ENCODE measurements at places on chromosomes 4 and X.

- no peak for DNase-seq
These were observed 867.3 kb downstream of the PCDH18 start for GRCh38 chr4:136664988-136665387.

- DNase-seq: no peak
These were observed 3.7 kb downstream of the C4orf54 start for GRCh38 chr4:99653916-99654315.

DNA sequence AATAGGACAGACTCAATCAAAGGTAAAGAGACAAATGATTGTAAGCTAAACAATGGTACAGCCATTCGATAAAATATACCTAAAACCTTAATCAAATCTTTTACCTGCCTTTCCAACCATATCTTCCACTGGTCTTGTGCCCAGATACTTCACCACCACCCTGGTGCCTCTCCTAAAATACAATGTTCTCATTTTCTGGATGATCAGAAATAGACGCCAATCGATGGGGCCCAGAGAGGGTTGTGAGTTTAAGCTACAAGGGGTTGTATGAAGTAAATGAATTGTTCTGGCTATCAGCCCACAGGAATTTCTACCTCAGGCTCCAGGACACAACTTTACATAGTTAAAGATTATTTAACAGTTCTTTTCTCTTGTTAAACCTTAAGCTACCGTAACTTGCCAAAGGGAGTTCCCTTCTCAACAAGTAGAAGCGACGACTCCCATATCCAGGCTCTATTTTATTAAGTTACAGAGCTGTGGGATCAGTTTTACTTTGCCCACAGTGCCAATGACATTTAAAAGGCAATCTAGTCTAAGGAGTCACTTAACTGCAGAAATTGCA, 99.1 kb downstream of the CHRNA9 start:
- no peak for DNase-seq

- no peak for DNase-seq
These were observed 1923.5 kb downstream of the STIM2 start for GRCh38 chr4:28784188-28784587.

DNA sequence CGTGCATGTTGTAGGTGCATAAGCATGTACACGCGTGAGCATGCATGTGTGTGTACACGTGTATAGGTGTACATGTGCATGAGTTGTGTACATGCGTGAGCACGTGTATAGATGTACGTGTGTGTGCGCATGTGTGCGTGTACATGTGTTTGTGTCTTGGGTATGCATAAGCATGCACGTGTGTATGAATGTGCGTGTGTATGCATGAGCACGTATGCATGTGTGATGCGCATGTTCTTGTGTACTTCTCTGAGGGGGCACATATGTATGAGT, 9.0 kb downstream of the NAT8L start:
- no peak for DNase-seq

DNA sequence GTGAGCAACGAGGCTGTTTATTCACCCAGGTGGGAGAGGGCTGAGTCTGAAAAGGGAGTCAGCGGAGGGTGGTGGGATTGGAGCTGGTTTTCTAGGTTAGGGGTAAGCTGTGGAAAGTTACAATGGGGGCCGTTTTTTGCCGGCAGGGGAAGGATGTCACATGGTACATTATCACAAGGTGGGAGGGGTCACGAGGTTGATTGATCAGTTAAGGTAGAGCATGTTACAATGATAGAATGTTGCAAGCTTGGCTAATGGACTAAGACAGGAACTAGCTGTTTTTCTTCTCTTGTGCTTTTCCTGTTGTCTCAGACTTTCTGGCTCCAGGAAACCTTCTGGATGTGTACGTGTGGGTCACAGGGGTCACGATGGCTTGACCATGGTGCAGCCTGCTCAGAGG, 536.3 kb upstream of the HTR2C start:
- DNase-seq: no peak

GRCh38 chr4:24416293-24416692, 168.1 kb downstream of the DHX15 start:
- DNase-seq: no peak

DNA sequence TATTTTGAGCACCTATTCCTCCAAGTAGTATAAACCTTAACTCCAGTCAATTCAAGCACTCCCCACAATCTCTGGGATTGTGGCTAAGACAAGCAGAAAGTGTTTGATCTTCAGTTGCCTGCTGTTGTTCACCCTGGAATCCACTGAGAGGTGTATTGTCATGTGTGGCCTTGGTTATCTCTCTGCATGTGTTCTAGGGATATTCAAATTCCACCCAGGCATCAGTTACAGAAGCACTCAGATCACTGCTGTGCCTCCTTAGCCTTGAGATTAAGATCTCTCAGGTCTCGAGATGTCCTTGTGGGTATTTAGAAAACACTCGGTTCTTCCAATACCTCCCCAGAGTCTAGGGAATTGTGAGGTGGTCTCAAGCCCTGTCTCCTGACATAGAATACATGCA, 213.3 kb downstream of the SMARCA1 start:
- DNase-seq: no peak

DNA sequence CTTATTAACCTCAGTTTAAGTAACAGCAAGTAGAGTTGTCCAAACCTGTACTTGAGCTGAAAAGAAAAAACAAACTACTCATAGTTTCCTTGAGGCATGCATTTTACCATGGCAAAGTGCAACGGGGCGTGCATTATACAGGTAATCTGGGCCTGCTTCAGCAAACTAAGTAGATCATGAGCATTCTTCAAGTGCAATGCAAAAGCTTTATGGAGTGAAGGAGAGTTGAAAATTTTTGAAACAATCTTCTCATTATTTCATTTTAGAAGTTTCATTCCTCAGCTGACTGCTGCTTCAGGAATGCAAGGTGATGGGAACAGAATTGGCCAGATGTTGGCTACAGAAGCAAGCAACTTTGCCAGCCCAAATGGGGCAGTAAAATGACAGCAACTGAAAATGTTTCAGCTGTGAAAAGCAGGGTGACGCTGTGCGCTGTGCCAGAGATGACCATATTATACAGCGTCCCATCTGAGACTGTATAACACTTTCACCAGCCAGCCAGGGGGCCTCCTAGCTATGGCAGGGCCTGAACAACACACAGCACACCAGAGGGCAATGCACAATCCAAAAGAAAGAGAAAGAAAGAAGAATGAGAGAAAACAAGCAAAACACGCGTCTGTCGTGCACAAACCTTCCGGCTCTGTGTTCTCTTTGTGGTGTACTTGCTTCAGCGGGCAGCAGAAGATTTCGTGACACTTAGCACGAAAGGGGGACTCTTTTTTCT, 145.5 kb upstream of the FGF13 start:
- DNase-seq: no peak

DNA sequence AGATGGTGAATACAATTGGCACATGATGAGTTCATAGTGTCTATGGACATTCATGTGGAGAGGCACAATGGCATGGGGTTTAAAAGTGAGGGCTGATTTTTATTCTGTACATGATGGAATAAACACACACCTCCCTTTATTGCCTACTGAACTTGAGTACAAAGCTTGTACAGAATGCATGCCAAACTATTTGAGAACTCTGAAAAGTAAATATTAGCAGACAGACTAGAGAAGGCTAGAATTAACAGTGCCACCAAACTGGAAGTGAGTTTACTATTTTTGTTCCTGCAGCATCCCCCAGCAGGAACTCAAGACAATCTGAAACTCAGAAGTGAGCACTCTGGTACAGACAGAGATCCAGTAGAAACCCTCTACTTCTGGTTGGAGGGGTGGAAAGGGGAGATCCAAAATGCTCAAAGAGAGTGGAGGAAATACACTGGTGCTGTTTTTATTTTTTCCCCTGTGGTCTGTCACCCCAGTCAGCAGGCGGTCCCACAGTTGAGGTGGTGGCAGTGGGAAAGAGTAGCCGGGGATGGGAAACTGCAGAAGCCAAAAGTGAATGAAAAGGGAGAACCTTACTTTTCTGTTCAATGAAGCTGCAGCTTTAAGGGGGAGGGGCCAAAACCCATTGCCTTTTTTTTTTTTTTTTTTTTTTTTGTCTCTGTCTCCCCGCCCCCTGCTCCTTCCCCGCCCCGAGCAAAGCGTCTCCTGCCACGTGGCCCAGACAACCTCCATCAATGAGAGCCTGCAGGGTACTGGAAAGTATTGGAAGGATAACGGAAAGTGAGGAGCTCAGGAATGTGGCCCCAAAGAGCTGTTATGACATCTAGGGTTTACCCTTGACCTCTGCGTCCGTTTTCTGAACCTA, 20.5 kb downstream of the AKAP4 start:
- no peak for DNase-seq

DNA sequence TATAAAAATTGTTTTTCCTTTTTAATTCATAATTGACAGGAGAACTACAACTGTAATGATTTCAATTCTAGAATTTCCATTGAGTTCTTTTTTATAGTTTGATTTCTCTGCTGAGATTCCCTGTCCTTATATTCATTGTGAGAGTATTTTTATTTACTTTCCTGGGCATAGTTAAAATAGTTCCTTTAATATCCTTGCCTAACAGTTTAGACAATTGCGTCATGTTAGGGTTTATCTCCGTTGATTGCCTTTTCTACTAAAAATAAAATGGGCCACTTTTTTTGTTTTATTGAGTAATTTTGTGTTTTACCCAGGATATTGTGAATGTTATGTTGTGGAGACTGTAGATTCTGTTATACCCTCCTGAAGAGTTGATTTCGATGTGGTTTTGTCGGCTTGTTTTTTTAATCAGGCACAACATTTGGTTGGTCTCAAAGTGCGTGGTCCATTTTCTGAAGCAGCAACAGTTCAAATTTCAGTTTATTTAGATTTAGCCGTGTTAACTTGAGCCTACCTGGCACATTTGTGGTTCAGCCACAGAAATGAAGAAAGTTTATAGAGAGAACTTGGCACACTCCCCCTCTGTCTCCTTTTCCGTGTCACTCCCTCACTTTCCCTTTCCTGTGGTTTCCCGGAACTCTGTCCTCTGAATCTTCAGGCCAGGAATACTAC, 16.0 kb upstream of the PRRG1 start:
- no peak for DNase-seq

Data from CD4-positive, alpha-beta T cell treated with Interleukin-15 for 1 hour (primary cell).